ENCODE measurements at places on chromosomes 12 and 14. TPM values are rescaled to one million over a fixed set of nuclear protein-coding genes. Genes with fewer than 3 reads are reported as not detected.

DNA sequence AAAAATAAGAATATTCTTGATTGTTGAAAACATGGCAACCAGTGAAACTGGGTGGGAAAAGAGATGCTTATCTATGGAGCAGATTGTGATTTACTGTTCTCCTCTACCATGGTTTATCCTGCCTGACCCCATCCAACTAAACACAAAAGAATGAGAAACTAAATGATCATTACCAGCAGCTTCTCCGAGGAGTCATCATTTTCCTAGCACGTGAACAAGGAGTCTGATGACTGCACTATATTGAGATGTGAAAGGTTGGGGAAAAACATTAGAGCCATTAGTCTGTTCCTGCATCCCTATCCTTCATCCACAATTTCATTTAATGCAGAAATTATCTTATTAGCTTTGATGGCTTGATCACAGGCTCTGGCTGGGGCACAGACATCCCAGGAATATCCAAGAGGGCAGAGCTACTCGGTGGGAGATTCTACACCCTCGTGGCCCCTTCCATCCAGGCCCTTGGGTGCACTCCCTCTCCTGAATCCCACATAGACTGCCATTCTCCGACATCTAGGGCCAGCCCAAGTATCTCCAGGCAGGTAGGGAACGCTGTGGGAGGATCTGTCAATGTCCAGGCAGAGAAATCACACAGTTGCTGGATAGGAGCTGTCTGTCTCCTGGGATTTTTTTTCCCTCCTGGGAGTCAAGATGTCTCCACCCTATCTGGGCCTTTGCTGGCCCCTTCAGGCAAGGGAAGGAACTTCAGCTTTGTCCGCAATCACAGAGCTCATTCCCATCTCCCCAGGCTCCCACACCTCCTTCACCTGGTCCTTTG, 43.3 kb upstream of the DHRS4 start:
- no peak for DNase-seq

GRCh38 chr12:60832290-60832689, 1236.5 kb downstream of the SLC16A7 start:
- DNase-seq, result no peak

- no peak for DNase-seq
Observed at GRCh38 chr12:132632521-132633228, 14.1 kb downstream of the P2RX2 start.

DNA sequence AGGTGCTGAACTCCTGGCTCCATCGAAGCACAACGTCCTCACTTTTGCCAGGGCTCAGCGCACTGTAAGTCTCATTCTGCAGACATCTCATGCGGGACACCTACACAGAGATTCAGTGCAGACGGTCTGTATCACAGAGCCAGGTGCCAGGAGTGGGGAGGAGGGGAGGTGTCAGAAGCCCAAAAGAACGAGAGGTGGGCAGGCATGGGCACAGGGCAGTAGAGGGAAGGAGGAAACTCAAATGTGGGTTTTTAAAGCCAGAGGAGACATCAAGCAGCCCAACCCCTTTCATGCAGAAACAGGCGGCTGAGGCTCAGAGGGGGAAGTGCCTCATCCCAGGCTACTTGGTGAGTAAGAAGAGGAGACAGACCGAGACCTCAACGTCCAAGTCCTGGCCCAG, 2.5 kb upstream of the LPAR5 start:
- DNase-seq, result no peak

C12orf54 gene
- not detected for total RNA-seq

CFAP54 gene
- total RNA-seq, result not detected
